ENCODE measurements at places on chromosomes 2 and 18.

DNA sequence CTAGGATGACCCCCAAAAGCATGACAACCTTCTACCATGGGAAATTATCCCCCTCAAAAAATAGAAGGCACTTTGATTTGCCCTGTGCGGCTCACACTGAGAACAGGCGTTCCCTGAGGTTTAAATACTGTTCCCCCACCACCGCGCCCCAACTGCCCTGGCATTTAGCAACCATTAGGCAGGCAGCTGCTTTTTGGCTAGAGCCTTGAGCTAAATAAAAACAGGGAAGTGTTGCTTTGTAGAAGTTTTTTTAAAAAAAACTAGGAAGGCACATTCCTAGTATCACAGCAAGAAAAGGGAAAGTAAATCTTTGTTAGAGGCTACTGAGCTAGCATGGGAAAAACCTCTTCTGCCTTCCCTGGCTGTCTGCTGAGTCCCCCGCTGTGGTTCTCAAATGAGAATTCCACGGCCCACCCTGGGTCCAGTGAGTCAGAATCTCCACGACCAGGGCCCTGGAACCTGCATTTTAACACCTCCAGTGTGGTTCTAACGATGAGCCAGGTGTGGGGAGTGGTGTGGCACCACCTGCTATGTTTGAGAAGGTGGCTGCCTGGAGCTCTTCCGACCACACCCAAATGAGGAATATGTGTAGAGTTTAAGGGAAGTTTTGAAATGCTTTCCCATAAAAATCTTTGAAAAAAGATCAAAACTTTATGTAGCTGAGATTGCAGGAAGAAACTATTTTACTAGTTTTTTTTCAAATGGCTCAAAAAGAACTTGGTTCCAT is 66.4 kb downstream of the VIT start:
- no peak for DNase-seq

- DNase-seq = no peak
Observed at GRCh38 chr18:75083761-75084160, 125.2 kb downstream of the PTGR3 start.

DNA sequence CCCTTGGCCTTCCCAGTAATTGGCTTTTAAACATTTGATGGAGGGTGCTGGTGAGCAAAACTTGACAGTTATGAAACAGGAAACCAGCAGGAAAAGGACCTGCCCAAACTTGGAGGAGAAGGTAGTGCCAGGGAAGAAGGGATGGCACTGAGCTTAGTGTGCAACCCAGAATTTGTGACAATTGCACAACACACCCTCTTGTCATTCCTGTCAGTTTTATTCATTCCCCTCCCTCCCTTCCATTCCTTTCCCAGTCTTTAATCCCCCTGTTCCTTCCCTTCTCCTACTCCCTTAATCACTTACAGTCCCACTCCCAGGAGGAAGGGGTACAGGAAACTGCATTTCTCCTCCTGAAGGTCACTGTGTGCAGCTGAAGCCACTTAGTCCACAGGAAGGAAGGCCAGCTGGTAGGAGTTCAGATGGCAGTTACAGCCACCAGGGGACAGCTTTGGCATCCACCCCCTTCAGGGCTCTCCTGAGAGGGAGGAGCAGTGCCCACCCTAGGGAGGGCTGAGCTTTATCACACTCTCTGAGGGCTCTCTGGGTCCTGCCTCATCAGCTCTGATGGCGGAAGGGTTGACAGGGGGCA is 24.0 kb upstream of the SIGLEC15 start:
- DNase-seq = no peak

- DNase-seq = no peak
Observed at GRCh38 chr18:76938619-76939018, 116.3 kb downstream of the ZNF236 start.

- DNase-seq = no peak
Observed at GRCh38 chr2:45316576-45317338, 294.3 kb downstream of the SRBD1 start.

- no peak for DNase-seq
Observed at GRCh38 chr18:22844628-22845027, 88.5 kb upstream of the RBBP8 start.

DNA sequence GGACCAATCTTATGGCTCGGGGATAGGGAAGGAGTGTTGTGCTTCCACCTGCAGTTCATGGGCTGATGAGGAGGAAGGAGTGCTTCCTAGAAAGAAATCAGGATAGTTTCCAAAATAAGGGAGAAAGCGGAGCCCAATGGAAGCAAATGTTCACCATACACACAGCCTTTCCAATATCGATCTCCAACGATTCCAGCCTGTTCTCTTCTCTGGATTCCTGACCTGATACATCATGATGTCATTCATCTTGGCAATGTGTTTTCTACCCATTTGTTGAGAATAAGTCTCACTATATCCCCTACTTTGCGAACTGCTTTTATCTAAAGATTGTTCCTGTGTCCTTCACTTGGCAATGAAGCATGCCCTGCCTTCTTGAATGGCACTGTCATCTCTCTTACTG is 205.3 kb upstream of the SIX2 start:
- DNase-seq = no peak

GRCh38 chr2:66463206-66463755 is 28.4 kb downstream of the MEIS1 start:
- no peak for DNase-seq

DNA sequence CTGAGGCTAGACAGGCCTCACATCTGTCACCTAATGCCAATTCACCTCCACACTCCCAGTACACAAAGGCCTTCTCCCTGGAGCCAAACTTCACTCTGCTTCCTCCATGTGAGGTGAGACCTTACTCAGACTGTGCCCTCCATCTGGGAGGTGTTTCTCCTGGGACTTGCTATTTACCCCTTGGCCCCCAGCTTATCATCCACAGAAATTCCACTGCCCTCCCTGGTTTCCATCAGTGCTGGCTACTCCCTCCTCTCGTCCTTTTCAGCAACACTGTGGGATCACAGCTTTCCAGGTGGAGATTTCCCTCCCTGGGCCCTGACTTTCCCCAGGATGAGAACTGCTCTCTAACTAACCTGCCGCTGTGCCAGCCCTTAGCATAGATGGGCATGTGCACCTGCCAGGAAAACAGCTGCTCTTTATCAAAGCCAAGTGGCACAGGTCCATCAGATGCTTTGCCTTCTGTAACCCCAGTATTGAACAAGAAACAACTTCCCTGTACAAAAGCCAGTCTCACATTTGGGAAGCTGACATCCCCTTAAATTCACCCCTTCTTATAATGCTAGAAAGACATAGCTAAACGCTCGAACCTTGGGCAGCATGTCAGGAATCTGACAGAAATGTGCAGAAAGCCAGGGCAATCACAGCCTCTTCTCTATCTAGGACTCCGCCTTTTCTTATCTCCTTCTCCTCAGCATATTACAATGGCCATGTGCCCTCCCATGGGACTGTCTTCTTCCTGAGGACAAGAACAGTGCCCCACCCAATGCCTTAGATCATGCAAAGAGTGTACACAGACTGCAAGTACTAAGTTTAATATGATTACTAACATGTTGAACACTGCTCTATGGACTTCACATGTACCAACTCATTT is 535.5 kb upstream of the ID2 start:
- no peak for DNase-seq

GRCh38 chr2:37631698-37632097 is 39.7 kb downstream of the CDC42EP3 start:
- DNase-seq = no peak

DNA sequence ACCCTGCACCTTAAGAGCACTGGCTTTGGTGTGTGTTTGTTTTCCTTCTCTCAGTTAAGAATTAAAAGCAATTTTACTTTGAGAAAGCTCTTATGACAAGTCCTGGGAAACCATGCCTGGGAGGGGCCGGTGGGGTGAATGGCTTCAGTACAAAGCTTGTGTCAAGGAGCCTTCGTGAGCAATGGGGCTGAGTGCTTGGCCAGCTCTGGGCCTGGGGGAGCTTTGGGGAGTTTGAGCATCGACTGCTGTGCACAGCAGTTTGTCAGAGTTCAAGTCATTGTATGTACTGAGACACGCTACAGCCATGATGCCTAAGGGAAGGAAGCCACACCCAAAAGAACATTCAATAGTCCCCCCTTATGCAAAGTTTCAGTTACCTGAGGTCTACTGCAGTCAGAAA is 75.8 kb downstream of the ARHGEF4 start:
- DNase-seq = no peak

GRCh38 chr2:11907190-11907589 is 160.8 kb downstream of the LPIN1 start:
- DNase-seq = no peak

- DNase-seq = no peak
Observed at GRCh38 chr2:23381485-23381884, 3.5 kb upstream of the KLHL29 start.

GRCh38 chr2:75276093-75277029 is 77.0 kb upstream of the TACR1 start:
- no peak for DNase-seq

DNA sequence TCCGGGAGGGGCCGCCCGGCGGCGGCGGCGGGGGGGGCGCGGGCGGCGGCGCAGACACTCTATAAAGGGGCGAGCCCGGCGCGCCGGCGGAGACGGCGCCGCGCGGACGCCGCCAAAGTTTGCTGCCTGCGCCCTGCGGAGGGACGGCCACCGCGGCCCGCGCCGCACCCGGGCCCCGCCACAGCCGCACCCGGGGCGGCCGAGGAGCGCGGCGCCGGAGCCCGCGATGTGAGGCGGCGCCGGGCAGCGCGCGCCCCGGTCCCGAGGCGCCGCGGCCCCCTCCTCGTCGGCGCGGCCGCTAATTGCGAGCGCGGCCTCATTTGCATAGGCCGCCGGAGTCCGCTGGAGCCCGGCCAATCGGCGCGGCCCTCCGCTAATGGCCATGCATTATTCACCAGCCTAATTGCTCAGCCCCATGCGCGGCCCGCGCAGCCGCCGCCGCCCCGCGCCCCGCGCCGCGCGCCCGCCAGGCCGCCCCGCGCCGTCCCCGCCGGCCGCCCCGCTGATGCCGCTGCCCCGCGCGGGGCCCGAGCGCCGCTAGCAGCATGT is at the start of gene SALL3:
TSS of gene SALL3 (plus strand) at position 89 of the 549 bp plus-strand sequence. CDS start at position 546, 457 bp downstream.
- DNase-seq = no peak

DNA sequence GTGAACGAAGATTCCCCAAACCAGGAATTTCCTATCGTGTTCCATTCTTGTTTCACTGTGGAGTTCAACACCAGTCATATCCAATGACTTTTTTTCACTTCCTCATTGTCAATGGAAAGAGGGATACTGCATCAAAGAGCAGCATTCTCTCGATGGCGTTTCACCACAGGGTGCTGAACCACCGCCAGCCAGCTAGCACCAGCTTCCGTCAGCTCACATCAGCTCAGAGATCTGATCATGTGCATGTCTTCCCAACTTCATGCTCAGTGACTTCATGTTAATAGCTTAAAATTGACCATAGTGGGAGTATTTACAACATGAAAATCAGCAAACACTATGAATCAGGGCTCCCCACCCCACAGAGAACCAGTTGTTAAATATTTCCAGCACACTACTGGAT is 359.9 kb downstream of the TNS1 start:
- DNase-seq = no peak

GRCh38 chr2:144975881-144976280 is 456.0 kb upstream of the ZEB2 start:
- no peak for DNase-seq

GRCh38 chr2:123696021-123696420 is 329.1 kb upstream of the CNTNAP5 start:
- no peak for DNase-seq

DNA sequence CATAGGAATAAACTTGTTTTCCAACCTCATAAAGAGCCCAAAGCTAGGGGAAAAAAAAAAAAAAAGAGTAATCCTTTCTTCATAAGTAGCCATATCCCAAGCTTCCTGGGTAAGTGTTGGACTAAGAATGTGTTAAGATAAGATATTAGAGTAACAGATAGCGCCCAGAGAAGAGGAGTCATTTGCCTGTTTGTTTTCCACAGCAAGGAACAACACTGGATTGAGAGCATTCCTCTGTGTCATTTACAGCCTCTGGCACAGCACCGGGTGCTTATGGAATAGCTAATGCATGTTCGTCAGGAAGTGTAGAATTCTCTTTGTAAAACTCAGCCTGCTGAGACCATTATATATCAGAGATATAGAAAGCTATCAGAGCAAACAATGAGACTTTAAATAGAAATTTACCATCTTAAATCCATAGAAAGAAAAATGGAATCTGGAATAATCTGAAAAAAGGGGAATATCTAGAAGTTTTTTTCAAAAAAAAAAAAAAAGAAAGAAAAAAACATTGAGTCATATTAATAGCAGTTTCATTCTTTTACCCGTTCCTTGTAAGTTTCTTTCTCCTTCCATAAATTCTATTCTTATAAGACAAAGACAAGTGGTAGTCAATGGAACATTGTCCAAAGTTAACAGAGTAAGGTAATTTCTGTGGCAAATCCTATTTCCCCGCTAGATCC is 37.6 kb downstream of the LRP2 start:
- DNase-seq = no peak

GRCh38 chr2:112751451-112752197 is 12.8 kb downstream of the CKAP2L start:
- no peak for DNase-seq

GRCh38 chr2:70668432-70668831 is 99.6 kb downstream of the ADD2 start:
- no peak for DNase-seq

- DNase-seq = no peak
Observed at GRCh38 chr2:89797320-89798038, 1106.0 kb downstream of the RPIA start.

DNA sequence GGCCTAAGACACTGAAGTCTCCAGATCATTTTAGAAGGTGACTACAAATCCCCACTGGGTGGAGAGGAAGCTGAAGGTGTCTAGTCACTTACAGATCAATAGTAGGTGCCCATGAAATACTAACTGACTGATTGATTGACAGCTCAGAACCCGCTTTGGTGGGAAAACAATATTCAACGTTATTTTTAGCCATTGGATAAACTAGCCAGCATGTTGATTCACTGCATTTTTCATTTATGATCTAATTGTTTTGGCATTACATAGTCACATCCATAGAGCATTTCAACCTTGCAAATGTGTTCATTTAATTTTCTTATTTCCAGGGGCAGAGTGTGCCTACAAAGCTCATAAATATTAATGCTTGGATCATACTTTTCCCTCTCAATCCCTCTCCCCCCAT is 162.3 kb downstream of the MREG start:
- DNase-seq = no peak

DNA sequence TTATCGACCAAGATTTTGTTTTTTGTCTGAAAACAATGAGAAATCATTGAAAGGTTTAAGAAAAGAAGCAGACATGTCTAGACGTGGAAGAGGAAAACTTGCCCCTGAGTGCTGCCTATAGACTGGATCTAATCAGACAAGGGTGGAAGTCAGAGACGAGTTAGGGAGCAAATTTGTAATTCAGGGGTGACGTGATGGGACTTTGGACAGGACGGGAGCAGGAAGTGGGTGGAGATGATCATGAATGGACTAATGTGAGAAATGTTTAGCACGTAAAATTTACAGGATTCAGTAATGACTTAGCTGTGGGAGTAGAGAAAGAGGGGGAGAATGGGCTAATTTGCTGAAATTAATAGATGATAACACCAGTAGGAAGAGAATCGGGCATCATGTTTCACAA is 117.0 kb upstream of the EPHA4 start:
- DNase-seq = no peak

DNA sequence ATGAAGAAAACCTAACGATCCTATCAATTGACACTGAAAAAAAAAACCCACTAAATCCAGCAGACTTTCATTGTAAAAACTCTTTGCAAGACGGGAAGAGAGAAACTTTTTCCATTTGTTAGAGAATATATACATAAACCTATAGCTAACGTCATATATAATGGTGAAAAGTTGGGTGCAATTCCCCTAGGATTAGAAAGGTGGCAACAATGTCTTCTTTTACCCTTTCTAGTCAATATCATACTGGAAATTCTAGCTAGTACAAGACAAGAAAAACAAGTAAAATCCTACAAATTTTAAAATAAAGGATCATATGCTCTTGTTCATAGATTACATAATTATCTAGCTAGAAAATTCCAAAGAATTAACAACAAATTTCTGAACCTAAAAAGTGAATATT is 1596.5 kb upstream of the LRRTM1 start:
- no peak for DNase-seq

Measured in stimulated activated CD8-positive, alpha-beta memory T cell treated with anti-CD3 and anti-CD28 coated beads, Interleukin-7, amount 100 ng/mL, for 48 hours (primary cell).